ENCODE measurements at places on chromosomes 7 and 10.

DNA sequence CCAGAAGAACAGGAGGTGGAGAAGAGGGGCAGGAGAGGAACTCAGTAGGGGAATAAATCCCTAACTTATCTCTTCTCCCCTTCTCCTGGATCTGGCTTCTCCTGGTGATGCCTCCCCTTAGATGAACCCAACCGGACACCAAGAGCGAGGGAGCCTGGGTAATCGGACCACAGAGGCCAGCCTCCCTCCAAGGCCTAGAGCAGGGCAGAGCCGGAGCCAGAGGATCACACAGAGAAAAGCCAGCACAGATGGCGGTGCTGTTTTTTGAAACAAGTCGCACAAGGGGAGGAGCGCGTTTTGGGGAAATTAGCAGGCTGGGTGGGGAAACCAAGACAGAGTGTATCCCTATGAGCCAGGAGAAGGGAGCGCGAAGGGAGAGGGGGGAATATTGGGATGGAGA is 4.9 kb upstream of the SRRM3 start:
- no peak for DNase-seq

GRCh38 chr10:59880019-59880717 is 26.2 kb downstream of the CCDC6 start:
- no peak for DNase-seq

DNA sequence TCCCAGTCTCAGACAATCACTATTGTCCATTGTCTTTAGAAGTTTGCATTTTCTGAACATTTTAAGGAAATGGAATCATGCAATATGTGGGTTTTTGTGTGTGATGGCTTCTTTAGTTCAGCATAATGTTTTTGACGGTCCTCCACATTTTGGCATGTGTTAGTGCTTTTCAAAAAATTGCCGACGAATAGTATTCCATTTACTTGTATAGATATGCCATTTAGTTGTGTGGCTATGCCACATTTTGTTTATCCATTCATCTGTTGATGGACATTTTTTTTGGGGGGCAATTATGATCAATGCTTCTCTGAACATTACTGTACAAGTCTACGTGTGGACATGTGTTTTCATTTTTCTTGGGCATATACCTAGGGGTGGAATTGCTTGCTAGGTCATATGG is 12.0 kb upstream of the LAMB4 start:
- no peak for DNase-seq

- no peak for DNase-seq
Measured at GRCh38 chr7:131843898-131844331, 287.5 kb upstream of the PODXL start.

- no peak for DNase-seq
Measured at GRCh38 chr10:31399631-31400030, 80.6 kb downstream of the ZEB1 start.

- DNase-seq = no peak
Measured at GRCh38 chr10:48771234-48771633, 86.6 kb downstream of the WDFY4 start.

DNA sequence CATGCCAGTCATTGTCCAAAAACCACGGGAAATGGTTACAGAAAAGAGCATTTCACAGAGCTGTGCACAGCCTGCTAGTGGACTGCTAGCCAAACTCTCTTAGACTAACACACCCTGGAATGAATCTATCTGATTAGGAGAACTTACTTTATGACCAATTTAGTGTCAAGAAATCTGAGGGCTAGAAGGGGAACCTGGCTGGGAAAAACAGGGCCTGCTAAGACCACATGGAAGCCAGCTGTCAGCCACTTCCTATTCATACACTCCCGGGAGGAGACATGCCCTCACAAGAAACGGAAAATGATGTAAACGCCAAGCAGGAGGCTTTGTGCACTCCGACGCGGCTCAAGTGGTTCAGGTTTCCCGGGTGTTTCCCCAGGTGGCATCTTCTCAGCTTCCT is 54.8 kb downstream of the MPP7 start:
- DNase-seq = no peak

GRCh38 chr7:94980418-94981142 is 73.2 kb downstream of the PPP1R9A start:
- no peak for DNase-seq

Data from activated T-cell treated with anti-CD3 and anti-CD28 coated beads for 48 hours (primary cell).